ENCODE measurements at places on chromosomes 13 and 19.

DNA sequence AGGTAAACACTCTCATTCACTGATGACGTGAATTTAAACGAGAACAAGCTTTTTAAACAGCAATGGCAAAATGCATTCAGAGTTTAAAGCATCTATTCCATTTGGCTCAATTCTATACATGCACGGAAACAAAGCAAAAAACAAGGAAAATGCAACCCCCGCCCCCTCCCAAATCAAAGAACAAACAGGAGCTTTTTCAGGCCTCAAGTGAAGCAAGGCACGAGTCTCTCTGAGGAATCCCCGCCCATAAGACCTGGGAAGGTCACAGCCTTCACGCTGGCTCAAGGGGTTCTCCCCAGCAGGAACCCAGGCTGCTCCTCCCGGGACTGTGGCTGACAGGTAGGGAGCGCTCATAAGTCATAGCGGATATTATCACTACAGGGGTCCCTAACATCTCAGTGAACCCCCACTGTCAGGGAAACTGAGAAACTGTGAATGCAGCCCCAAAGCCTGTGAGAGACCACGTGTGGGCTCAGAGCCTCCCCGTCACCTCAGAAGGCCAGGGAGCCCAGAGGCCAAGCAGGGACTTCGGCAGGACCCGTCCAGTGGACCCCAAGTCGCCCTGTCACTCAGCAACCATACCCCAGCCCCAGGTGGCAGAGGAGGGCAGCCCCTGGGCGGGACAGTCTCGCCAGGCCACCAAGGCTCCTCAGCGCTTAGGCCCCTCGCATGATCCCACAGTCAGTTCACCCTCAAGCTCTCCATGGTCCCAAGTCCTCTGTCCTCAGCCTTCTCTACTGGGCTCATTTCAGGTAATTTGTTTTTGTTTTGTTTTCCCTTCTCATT, 117.3 kb downstream of the ZDHHC20 start:
- DNase-seq, result no peak

DNA sequence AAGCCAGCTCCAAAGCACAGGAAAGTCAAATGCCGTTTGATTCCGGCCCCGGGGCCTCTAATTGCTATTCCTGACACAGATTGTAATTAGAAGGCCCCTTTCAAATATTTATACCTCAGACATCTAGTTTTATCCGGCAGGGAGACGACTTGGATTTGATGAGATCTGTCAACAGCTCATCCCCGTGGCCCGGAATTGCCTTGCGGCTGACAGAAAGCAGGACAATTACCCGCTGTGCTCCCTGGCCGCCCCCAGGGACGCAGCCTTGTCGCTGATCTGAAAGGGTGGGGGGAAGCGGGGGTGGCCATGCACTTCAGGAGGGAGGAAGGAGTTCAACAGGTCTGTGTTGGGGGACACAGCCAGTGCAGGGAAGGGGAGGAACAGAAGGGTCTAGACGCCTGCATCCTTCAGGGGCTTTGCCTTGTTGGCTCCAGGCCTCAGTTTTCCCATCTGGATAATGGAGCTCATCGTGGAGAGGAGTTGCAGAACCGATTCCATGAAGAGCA, 1.8 kb upstream of the SHD start:
- DNase-seq, result no peak

GRCh38 chr19:47102346-47103060, 11.1 kb downstream of the ZC3H4 start:
- DNase-seq, result no peak

DNA sequence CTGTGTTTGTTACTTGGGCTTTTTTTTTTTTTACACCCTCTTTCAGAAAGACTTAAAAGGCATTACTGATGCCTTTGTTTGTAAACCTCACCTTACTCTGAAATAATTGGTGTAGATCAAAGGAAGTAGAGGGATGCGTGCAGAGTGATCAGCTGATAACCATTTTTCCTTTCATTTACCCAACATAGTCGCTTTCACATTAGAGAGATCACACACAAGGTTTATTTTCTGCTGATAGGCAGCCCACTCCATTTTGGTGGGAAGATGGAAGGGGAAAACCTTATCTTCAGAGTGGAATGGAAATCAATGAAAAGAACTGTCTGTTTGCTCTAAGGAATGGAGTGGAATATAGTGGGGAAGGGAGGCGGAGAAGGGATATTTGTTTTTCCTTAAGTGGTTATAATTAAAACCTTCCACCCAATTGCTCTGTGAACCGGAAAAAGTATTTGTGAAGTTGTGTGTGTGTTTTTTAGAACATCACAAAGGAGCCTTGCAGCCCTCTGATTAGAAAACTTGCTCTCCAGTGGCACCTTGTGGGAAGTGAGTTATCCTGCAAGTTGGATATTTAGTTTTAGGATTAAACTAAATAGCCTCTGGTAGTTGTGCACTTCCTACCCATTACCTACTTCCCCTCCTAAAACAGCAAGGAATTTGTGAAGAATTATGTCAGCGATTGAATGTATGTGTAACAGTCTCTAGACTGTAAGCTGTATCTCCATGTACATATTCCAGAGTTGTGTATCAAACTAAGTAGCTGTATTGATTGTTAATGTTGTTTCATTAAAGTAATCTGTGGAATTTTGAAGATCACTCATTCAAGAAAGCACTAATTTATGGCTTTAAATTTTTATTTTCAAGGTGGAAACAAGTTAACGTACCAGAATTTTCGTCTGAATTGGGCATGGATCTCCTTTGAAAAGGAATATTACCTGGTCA, 76.8 kb downstream of the FREM2 start:
- no peak for DNase-seq

- no peak for DNase-seq
Observed at GRCh38 chr19:4052993-4053422, 13.7 kb downstream of the ZBTB7A start.

GRCh38 chr13:37701972-37702371, 103.4 kb upstream of the POSTN start:
- no peak for DNase-seq

DNA sequence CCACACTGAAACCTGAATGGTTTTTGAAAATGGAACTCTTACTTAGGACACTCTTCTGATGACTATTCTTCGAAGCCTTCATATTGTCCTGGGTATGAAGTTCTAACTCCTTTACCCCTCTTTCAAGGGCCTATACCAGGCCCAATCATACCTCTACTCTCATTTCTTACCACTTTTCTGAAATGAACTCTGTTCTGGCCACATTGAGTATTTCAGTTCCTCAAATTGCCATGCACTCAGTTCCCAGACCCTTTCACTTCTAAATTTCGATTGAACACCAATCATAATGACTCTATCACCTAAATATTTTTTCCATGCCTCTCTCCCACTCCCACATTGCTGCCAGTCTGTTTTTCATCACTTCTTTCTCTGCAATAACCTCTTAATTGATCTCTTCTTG, 53.7 kb downstream of the LACC1 start:
- DNase-seq, result no peak

DNA sequence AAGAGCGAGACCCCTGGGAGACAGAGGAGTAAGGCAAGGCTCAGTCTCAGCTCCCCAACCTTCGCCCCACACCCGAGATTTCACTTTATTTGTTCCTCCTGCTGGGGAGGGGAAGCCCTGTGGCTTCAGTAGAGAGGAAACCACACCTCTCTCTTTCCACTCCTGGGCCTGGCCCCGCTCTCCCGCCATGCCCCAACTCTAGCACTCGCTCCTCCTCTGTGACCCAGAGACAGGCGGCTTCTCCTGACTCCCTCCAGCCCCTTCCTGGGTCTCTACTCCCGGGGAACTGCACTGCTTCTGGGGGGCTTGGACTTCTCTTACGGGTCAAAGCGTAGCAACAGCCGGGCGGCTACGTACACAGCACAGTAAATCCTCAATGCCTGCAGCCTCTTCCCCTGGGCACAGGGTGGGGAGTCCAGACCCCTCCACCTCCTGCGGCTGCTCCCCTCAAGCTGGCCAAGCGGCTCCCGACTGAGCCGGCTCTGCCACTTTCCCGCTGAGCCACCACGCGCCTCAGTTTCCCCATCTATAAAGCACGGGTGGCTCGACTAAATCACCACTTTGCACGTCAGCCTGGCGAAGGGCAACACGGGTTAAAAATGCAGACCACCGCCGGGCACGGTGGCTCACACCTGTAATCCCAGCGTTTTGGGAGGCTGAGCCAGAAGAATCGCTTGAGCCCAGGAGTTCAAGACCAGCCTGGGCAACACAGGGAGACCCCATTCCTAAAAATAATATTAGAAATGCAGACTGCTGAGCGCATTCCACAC, 1.4 kb downstream of the RNF126 start:
- peak; percentile 60 for DNase-seq

DNA sequence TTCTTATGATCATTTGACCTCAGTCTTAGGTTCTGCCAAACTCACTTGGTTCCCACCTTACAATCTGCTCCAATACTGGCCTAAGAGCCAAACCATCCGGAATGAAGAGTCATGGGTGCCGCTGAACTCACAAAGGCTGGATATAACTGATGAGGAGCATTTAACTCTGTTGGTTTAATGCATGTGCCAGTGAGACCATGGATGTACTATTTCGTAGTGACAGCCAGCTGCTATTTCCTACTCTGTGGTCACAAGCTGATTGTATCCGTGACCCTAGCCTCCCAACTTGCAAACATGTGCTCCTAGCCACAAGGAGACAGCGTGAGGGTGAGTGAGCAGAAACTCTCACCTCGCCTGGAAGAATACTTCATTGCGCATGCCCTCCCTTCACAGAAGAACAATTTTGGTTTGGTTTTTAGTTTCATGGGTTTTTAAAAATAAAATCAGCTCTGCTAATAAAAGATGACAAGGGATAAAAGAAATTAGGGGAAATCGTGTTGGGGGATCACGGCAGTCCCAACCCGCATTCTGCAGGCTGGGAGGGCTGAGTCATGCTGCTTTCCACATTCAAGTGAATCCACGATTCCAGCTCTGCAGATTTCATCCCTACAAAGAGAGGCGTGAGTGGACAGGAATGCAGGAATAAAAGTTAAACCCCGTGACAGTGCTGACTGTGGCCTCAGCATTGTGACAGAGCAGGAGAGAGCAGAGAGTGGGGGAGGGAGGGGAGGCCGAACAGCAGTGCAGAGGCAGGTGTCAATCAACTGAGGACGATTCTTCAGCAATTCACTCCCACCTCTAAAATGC, 66.8 kb upstream of the RAP2A start:
- DNase-seq, result no peak

DNA sequence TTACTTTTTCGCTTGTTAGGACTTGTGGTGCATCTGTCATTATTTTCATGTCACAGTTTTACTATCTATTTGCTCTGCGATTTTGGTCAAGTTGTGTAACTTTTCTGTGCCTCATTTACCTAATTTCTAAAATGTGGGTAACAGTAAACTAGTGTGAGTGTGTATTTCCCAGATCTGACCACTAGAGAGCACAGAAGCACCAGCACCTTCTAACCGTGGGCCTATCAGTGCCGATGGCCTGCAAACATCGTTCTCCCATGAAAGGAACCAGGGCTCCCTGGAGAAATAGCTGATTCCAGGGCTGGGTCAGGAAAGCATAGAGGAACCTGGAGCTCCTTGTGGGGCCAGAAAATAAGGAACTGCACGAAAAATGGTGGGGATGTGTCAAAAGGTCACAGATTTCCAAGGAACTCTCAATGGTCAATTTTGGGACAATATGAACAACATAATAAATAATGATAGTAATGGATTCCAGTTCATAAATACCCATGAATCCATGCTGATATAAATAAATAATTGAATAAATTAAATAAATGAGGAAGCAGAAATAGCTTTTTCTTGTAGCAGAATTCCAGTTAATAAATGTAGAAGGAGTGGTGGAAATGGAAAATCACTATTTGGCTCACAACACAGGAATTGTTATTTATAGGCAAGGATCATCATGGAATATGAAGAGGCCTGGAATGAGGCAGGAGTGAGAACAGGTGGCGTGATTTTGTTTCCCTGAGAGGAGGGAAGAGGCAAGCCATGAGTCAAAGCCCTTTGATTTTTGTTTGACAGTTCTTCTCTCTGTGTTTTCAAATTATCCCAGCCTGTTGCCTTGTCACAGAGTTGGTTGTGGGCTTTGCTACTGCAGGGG, 31.1 kb downstream of the CEACAM8 start:
- DNase-seq, result peak; percentile 8

- no peak for DNase-seq
Observed at GRCh38 chr13:48629277-48629676, 24.5 kb upstream of the CYSLTR2 start.

GRCh38 chr19:46818812-46819211, 30.4 kb upstream of the SLC1A5 start:
- DNase-seq, result no peak

DNA sequence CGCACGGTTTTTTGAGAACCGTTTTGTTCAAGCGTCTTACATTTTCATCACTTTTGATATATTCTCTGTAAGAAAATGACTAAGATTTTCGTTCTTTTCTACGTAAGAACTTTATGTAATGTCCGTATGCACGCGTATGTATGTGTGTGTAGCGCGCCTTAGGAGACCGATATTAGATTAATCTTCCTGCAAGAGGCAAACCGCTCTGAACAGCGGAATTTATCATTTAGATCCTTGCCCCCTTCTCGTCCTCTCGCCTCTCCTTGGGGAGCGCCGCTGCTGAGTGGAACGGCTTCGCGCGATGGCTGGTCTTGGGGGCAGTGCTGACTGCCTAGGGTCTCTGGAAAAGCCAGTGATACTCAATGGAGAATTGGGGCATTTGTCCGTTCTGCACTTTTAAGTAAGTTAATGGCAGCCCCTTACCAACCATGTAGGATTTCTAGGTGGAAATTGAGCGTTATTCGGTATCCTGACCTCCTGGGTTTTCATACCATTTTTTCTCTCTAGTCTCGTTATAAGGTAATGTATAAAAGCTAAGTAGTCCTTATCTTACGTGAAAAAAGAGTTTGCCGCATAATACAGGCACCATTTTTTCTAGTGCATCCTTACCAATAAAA, 4.7 kb downstream of the MAB21L1 start:
- DNase-seq, result no peak

- DNase-seq, result no peak
Observed at GRCh38 chr13:113883314-113883811, 19.5 kb upstream of the GAS6 start.

GRCh38 chr13:27970382-27971235, 1.5 kb upstream of the CDX2 start:
- no peak for DNase-seq

GRCh38 chr19:47152632-47153031, 22.0 kb downstream of the SAE1 start:
- no peak for DNase-seq

- DNase-seq, result no peak
Observed at GRCh38 chr13:37656247-37656940, 57.8 kb upstream of the POSTN start.

DNA sequence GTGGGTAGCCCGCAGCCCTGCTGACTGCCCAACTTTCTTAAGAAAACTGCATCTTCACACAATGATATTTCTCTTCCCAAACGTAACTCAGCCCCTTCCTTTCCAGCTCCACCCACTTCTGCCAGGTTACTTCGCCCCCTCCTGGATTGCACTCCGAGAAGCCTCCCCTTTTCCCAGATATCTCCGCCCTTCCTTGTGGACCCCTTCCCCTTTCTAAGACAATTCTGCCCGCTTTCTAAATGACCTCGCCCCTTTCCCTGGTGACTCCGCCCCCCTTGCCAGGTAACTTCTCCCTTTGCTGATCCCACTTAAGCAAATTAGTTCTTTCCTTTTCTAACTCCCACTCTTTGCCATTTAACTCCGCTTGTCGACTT, 2.6 kb downstream of the VSIG10L start:
- no peak for DNase-seq
